AG04450 (cell line): ENCODE measurements at places on chromosomes 7 and 10. TPM values are rescaled to one million over a fixed set of nuclear protein-coding genes. Genes with fewer than 3 reads are reported as not detected.

DNA sequence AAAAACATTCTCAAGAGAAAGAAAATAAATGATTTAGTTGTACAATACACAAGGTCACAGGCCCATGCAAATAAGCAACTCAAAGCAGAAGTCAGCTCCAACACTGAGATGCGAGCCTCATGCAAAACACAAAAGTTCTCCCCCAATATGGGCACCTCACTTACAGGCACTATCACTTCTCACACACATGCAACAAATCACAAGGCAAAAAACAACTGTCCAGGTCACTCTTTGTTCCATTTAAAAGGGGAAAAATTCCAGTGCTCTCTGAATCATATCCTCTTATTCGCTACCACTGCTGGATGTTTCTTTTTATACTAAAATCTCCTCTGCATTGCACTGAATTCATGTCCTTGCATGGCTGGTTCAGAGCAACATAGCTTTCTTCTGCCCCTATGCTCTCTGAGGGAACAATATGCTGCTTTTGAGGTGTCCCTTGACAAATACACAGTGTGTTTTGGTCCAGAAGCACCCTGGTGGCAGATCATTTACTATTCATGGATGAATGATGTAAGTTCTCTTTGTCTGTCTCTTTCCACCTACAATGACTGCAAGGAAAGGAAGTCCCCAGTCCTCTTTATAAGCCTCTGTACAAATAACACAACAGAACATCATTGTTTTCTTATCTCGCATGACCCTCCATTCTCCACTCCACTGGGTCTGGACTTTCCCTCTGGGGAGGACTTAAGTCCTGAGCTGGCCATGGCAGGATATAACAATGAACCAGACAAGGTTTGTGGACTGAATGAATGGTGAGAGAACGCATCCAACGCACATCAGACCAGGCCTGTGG, 85.4 kb upstream of the GSDME start:
- no peak for DNase-seq

GRCh38 chr7:99679032-99679399, 780 bp downstream of the CYP3A5 start:
- no peak for DNase-seq

- no peak for DNase-seq
Observed at GRCh38 chr7:45627691-45628456, 53.7 kb downstream of the ADCY1 start.

GRCh38 chr10:126907423-126907970, 2.3 kb downstream of the DOCK1 start:
- no peak for DNase-seq

- no peak for DNase-seq
Observed at GRCh38 chr10:35545878-35546590, 59.1 kb upstream of the GJD4 start.

- DNase-seq: no peak
Observed at GRCh38 chr10:126110489-126111180, 214.3 kb downstream of the FANK1 start.

DNA sequence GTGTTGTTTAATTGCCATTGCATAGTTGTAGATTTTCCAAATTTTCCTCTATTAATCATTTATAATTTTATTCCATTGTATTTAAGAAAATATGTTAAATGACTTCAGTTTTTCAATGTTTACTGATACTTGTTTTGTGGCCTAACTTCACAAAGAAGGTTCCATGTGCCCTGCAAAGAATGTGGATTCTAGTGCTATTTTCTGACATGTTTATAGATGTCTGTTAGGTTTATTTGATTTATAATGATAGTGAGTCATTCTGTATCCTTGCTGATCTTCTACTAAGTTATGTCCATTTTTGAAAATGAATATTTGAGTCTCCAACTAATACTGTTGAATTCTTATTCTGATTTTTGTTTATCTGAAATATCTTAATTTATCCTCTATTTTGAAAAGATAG, 369.0 kb downstream of the MAGI2 start:
- no peak for DNase-seq

DNA sequence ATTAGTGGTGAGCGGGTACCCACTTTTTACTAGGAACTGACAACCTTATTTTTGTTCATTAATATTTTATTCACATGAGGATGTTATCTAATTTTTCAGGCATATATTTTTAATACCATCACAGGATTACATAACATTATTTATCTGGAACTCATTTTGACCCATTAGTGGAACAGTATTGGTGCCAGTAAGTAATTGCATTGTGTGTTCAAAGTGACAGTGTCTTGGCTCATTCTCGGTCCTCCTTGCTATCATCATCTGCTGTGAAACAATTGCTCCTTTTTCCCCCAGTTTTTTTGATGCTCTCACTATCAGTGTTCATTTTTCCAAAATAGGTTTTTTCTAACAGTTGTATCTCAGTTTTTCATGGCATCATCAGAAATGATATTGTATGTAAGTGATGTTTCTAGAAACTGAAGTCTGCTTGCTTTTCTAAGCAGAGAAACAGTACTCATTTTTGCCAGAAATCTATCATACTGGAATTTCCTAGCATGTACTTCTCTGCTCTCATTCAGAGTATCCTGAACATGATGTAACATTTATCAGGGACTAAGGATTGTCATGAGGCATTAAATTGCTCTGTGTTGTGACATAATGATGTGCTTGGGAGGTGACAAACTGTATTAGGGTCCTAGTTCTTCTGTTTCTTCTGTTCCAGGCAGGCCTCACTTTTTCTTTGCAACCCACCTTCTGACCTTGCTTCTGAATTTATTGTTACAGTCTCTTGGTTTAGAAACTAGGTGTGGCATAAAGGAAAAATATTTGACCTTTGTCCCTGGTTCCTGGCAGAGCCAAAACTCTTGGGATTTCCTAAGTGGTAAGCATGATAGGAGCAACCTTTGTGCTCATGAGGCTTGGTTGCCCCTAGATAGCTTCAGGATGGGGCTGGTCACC, 4.2 kb downstream of the NUB1 start:
- DNase-seq: no peak

DNA sequence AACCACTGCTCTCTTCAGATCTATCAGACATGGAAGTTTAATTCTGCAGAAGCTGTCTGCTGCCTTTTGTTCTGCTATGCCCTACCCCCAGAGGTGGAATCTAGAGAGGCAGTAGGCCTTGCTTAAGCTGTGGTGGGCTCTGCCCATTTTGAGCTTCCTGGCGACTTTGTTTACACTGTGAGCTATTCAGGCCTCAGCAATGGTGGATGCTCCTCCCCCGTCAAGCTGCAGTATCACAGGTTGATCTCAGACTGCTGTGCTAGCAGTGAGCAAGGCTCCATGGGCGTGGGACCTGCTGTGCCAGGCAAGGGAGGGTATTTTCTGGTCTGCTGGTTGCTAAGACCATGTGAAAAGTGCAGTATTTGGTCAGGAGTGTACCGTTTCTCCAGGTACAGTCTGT, 45.1 kb upstream of the CDK14 start:
- DNase-seq: no peak

DNA sequence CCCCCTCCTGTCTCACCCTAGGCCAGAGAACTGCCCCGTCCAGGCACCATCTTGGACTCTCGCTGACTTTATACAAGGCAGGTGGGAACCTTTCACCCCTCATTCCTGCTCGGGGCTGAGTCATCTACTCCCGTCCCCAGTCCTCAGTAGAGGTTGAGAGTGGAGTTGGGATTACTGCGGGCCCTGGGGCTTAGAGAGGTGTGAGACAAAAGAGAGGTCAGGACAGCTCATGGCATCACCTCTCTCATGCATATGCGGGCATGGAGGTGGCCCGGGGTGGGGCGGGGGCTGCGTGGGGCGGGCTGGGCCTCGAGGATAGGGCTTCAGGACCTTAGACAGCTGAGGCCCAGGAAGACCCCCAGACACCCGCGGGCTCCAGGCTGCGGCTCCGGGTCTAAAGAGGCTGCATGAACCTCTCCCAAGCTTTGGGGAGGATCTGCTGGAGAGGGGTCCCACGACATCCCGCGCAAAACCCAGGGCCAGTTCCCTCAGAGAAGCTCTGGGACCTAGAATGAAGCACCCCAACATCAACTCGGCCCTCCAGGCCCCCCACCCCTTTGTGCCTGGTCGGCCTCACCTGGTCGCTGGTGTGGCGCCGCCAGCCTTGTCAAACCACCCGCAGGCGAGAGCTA, 317 bp downstream of the PDZD7 start:
- DNase-seq: no peak

DNA sequence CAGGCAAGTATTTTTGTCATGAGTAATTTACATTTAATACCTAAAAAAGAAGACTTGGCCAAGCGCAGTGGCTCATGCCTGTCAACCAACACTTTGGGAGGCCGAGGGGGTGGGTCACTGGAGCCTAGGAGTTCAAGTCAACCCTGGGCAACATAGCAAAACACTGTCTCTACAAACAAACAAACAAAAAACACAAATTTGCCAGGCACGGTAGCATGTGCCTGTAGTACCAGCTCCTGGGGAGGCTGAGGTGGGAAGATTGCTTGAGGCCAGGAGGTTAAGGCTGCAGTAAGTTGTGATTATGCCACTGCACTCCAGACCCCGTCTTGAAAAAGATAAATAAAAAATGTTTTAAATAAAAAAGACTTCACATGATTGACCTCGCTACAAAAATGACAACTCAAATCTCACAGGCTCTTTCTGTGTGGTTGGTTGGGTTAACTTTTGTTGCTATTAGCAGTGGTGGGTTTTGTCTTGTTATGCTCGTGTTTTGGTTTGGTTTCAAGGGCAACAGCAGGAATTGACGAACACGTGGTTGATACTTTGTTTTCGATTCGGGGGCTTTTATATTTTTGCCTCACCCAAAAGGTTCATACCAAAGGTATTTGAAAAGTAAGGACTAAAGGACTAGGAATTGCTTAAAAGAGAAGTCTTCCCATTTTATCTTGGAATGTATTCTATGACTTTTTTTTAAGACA, 227.2 kb upstream of the MKLN1 start:
- no peak for DNase-seq

GRCh38 chr10:81219758-81220157, 655.2 kb upstream of the NRG3 start:
- no peak for DNase-seq

GRCh38 chr7:24560772-24561171, 12.5 kb upstream of the PALS2 start:
- DNase-seq: no peak

- DNase-seq: no peak
Observed at GRCh38 chr7:90269163-90269562, 24.2 kb downstream of the CFAP69 start.

DNA sequence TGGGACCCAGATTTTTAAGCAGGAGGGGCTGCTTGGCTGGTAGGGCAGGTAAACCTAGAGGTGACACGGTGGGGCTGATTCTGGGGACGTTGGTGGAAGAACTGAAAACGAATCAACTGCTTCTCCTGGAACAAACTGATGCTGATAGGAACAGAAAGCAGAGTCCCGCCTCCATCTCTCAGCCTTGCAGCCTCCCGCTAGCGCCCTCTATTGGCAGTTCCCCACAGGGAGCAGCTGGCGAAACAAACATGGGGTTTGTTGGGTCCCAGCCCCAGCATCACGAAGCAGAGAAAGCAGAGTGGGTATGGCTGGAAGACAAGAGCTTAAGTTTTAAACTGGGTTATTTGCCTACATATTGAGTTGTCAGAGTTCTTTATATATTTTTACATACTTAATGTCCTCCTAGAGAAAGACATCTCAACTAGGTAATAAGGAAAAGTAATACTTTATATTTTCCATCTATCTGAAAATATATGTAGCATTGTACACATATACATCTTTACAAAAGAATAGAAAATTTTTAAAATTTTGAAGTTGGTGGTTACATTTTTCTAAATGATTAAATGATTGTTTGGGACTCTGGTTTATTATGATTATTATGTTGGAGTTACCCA, 42.3 kb upstream of the FOXI2 start:
- DNase-seq: no peak

DNA sequence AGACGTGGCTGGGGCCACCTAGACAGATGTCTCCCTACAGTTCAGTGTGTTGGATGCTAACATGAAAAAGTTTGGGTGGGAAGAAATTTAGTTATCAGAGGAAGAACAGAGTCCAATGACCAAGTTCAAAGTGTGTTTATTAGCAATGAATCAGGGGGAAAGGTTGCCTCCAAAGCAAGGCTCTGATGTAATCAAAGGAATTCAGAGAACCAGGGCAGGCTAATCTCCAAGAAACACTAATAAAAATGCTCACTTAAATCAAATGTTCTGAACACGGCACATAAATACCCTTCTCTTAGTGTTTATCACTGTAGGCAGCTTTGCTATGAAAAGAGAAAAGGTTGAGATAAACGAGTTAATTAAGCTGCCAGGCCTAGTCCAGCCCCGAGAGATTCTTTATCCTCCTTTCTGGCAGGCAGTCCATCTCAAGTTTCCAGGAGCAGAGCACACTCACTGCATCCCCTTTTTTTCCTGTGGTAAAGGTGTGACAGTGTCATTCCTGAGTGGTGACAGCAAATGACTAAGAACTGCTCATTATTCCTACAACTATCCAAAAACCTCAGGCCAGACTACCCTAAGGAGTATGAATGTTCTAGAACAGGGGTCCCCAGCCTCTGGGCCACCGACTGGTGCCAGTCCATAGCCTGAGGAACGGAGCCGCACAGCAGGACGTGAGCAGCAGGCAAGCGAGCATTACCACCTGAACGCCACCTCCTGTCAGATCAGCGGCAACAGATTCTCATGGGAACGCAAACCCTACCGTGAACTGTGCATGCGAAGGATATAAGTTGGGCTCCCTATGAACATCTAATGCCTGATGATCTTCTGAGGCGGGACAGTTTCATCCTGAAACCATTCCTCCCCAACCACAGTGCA, 66.9 kb upstream of the FHIP2A start:
- DNase-seq: peak; percentile 27

DNA sequence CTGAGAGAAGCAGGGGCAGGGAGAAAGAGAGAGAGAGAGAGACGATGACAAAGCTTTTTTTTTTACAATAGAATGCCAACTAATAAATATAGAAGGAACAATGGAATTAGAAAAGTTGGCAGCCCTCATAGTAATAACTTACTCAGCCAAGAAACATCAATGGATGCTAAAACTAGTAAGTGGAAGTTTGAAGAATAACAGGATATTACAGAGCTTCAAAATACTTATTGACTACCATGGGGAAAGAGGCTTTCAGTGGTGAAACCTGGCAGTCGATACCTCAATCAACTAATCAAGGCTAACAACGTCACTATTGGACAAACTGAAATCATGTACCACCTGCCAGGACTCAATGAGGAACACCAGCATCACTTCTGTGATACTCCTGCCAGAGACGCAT, 100.5 kb upstream of the LRRC4 start:
- DNase-seq: no peak

TRPV5 gene
- not detected in 2 replicates for polyA plus RNA-seq

EPO gene
- not detected in 2 replicates for polyA plus RNA-seq

ASNS gene
- 113 and 117 TPM in 2 replicates for polyA plus RNA-seq

PPP3CB gene
- polyA plus RNA-seq: 35.9 and 41.8 TPM in 2 replicates

ABCB4 gene
- polyA plus RNA-seq: 0.02 and 0.05 TPM in 2 replicates

GHRHR gene
- polyA plus RNA-seq: not detected in 2 replicates

ATG9B gene
- polyA plus RNA-seq: 0.02 and 0.06 TPM in 2 replicates

SLC26A3 gene
- polyA plus RNA-seq: not detected in 2 replicates
